Stimulated activated CD8-positive, alpha-beta memory T cell treated with anti-CD3 and anti-CD28 coated beads, Interleukin-7, amount 100 ng/mL, for 4 hours (primary cell): ENCODE measurements at places on chromosomes 7 and 10.

- DNase-seq: no peak
Observed at GRCh38 chr7:5428478-5429252, 5.0 kb upstream of the TNRC18 start.

DNA sequence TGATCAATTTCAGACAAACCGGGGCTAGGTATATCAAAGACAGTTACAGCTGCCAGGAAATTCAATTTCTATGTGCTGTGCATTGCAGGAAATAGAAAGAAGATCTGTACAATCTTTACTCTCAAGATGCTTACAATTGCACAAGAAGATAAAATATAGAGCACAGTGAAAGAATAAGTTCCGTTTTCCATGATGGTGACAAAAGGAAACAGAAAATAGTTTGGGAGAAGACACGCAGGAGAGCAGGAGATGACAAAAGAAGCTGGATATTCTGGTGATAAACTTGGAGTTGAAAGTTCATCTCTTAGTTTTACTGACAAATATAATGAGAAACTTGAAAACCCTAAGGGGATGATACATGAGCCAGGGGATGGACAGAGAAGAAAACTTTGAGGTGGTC lies 646.0 kb downstream of the PARD3 start:
- DNase-seq: no peak

- DNase-seq: no peak
Observed at GRCh38 chr7:35987016-35987415, 166.0 kb upstream of the EEPD1 start.

GRCh38 chr7:44881610-44882009 lies 3.7 kb downstream of the PURB start:
- DNase-seq: no peak

DNA sequence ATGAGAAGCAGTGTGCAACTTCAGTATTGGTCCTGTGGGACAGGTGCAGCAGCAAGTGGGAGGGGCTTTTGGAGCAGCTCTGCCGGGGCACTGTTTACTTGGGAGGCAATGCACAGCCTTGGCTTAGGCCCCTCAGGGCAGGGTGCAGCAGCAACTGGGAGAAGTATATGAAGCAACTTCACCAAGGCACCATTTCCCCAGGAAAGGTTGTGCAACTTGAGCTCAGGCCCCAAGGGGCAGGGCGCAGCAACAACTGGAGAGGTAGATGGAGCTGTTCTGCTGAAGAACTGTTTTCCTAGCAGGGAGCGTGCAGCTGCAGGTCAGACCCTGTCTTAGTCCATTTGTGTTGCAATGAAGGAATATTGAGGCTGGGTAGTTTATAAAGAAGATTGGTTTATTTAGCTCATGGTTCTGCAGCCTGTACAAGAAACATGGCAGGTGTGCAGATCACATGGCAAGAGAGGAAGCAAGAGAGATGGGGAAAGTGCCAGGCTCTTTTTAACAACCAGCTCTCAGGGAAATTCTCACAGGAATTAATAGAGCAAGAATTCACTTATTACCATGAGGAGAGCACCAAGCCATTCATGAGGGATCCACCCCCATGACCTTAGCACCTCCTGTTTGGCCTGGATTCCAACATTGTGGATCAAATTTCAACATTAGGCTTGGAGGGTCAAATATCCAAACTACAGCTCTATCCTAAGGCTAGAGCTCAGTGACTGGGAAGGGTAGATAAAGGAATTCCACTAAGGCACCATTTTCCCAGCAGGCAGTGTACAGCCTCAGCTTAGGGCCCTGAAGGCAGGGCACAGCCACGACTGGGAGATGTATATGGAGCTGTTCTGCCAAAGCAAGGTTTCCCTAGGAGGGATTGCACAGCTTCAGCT lies 10.9 kb downstream of the GPR141 start:
- no peak for DNase-seq

- DNase-seq: no peak
Observed at GRCh38 chr7:142371586-142372377, 113.9 kb upstream of the PRSS58 start.

DNA sequence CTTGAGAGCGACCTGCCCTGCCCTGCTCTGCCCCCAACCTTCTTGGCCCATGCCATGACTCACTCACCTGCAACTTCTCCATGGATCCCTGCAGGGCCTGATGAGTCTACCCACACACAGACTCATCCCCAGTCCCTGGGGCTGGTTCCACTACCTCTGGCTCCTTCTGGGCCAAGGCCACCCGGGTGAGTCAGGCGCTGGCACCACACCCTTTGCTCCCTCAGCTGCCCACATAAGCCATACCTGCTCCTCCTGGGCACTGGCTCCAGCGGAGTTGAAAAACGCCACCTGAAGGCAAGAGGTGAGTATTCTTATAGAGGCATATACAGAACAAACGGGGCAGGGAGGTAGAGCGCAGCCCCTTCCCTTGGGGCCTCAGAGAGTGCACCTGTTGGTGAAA lies 16.2 kb upstream of the MTPAP start:
- DNase-seq: no peak

- no peak for DNase-seq
Observed at GRCh38 chr10:5960070-5960972, 17.0 kb downstream of the IL15RA start.

GRCh38 chr7:51314726-51315125 lies 1.9 kb downstream of the COBL start:
- DNase-seq: no peak

DNA sequence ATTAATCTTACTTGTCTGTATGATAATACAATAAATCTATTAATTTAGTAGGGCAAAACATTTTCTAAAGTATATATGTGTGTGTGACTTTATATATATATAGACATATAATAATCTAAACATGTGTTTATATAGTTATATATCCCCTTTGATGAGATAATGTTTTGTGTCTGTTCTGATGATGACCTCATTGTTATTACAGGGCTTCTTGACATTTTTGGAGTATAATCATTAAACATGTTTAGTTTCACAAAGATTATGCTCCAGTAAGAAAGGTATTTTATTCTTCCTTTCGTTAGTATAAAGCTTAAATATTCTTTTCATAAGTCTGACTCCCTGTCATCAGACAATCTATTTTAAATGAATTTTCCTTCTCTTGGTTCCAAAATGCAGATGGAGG lies 62.3 kb upstream of the CABCOCO1 start:
- DNase-seq: no peak

- no peak for DNase-seq
Observed at GRCh38 chr7:24233386-24233785, 50.6 kb upstream of the NPY start.

GRCh38 chr10:6279540-6280267 lies 77.0 kb downstream of the PFKFB3 start:
- no peak for DNase-seq

DNA sequence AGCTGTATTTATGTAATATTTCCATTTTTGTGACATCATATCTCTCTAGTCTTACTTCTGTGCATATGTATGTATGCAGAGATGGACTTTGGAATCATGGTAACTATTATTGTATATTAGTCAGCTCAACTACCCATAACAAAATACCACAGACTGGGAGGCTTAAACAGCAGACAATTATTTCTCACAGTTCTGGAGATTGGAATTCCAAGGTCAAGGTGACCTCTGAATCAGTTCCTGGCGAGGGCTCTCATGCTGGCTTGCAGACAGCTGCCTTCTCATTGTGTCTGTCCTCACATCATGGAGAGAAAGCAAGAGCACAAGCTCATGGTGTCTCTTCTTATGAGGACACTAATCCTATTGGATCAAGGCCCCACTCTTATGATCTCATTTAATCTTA lies 79.1 kb downstream of the RAMP3 start:
- no peak for DNase-seq

GRCh38 chr7:90599892-90600555 lies 3.9 kb downstream of the CDK14 start:
- DNase-seq: no peak

- DNase-seq: no peak
Observed at GRCh38 chr7:53094827-53095226, 59.4 kb downstream of the POM121L12 start.

DNA sequence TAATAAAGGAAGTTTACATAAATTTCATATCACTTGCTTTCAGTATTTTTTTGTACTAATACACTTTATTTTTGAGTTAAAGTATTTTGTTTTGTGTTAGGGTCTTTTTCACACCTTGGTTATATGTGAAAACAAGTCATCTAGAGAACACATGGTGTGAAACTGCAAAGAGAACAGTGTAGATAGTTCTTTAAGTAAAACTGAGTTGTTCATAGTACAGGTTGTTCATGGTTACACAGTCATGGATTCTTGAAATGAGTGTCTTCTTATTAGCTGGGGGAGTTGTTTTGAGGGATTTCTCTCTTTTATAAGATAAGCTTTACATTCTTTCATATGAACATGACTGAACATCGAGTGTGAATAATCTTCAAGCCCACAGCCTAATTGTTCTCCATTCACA lies 244.2 kb downstream of the THSD7A start:
- no peak for DNase-seq

DNA sequence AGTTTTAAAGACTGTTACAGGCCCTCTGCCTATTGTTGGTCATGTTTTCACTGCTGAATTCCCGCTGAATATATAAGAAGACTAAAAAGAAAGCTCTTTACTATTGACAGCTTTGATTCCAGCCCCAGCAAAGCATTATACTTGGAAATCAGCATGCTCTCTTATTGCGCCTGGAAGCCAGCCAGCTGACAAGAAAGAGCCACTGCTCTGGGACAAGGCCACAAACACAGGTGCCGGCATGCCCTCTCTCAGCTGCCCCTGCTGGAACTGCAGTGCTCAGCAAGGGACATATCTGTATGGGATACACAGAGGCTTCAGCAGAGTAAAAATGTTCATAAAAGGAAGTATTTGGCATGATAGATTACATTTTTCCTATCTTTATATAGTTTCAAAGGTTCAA lies 523.9 kb downstream of the ADRA2A start:
- DNase-seq: no peak

DNA sequence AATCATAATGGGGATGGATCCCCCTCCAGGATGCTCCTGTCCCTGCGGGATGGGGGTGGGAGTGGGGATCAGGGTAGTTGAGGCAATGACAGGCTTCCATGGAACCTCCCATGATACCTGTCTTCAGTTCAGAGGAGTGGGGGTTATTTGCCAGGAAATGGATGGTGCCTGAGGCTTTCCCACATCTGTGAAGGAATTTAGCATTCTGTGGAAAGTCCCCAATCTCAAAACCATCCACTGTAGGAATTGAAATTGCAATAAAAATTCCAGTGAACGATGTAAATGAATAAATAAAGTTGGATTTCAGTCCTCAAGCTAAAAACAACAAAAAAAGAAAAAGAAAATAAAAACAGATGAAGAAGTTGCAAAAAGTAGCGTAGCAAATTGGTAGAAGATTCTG lies 81.9 kb downstream of the CHRM2 start:
- no peak for DNase-seq

- DNase-seq: no peak
Observed at GRCh38 chr7:42868480-42868879, 43.4 kb downstream of the C7orf25 start.

DNA sequence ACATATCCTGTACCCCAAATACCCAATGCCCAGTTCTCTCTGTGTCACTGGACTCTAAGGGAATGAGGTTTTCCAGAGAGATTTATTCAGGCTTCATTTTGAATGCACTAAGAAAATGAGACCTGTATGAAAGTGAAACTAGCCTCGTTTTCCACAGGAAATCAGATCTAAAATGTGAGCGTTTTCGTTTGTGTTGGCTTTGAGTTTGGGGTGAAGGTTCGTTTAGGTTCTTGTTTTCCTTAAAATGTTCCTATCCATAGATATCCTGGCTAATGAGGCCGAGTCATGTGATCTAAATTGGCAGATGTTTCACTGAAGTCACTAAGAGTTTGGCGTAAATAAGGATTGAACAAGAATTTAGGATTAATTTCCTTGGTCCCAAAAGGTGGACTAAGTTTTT lies 90.9 kb upstream of the BMPER start:
- no peak for DNase-seq

DNA sequence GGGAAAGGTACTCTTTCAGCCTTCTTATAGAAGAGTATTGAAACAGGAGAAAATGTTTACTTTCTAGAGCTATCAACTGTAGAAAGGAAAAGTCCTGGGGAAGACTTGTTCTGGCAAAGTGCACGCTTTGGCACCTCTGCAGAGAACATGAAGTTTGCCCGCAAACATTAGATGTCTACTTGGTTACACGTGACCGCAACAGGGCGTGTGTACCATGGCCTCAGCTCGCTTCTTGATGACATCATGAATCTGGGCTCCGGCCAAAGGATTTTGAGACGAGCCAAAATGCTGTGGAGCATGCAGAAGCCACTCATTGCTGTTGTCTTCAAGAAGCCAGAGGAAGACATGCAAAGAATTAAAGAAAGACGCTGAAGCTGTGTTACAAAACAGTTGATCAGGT lies 8.6 kb upstream of the TAS2R60 start:
- no peak for DNase-seq

GRCh38 chr10:104090611-104091010 lies 4.9 kb upstream of the COL17A1 start:
- no peak for DNase-seq

- DNase-seq: no peak
Observed at GRCh38 chr7:84122582-84123360, 71.8 kb downstream of the SEMA3A start.

DNA sequence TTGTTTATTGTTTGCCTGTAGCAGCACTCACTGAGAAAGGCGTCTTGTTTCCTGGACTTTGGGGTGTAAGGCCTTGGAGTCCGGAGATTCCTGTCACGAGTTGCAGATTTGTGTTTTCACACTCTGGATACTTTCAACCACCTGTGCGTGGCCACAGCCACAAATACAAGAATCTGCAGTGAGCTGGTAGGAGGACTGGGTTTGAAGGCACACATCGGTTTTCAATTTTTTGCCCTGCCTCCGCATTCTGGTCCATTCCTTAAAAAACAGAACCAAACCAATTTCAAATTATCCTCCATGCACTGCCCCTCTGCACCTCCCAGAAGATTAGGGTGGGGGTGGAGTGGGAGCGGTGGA lies 619 bp downstream of the EXOC4 start:
- peak; percentile 1 for DNase-seq

DNA sequence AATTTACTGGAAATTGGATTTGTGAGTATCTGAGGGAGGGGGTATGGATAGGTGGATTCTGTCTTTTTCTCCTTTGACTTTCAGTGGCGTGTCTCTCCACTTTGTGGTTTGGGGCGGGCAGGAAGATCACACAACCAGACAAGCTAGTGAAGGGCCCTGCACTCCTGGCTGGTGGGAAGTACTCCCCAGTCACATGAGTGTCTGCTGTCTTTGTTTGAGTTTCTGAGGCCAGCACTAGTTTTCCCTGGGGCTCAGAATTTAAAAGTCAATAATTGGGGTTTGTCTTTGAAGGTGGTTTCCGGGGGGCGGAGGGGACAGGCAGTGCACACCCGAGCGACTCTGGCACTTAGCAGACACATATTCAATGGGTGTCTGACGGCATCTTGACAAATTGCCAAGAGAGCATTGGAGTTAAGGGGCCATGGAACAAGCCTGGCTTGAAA lies 120.1 kb downstream of the WDFY4 start:
- DNase-seq: no peak

- no peak for DNase-seq
Observed at GRCh38 chr7:45036317-45036716, 36.3 kb downstream of the CCM2 start.

DNA sequence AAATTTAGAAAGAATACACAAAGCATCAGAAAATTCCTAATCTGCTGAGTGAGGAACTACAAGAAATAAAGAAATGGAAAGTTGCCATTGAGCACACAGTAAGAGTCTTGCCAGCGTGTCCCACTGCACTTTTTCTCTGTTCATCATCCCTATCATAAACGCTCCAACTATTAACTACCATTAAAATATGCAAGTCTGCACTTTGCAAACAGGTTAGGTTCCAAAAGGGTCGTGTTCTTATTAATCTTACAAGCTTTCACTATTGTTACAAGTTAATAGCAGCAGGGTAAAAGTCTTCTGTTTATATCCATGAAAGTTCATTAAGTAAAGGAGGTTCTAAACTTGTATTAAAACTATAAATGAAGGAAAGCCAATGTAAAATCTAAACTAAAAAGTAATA lies 5.2 kb upstream of the JMJD1C start:
- DNase-seq: no peak
